ENCODE measurements at places on chromosomes 7 and 10.

DNA sequence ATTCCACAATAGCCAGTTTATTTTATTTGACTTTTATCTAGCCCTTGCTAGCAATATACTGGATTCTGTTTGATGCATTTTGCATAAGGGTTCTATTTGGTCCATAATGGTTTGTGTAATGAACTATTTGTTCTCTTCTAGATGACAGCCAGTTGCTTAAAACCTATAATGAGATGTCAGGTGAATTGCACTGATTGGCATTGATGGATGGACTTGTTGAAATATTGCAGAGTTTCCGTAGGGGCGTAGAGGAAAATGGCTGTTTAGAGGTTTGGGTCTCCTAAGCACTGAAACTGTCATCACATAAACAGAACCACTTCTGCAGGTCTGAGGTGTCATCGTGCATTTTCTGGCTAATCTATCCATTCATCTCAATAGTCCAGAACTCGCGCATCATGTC, 124.9 kb upstream of the HDAC9 start:
- no peak for DNase-seq

DNA sequence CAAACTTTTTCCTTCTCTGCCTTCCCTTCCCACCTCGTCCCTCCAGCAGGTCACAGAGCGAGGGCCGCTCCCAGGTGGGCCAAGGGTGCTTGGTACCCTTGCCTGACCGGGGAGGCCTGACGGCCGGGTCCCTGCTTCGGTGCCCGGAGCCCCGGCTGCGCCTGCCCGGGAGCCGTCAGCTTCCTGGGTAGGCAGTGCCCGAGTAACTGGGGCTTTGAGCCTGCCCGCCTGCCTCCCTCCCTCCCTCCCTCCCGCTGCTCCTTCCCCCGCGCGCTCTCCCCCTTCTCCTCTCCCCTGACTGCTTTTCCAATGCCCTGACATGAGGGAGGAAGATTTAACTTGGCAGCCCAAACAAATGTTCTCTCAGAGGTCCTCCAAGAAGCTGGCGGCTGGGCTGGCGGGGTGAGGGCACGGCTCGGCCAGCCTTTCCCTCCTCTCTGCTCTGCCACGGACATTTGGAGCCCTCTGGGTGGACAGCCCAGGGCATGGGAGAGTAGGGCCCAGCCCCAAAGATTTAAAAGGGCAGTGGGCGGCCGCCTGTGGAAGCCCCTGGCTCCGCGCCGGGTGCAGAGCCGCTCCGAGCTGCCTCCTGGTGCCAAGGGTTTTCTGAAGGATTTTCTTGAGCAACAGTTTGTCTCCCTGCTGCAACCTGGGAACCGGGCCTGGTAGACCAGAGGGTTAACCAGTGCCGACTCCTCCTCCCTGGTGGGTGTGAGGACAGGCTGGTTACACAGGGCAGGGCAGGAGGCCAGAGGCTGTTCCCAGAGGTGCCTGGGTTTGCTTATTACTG, 2.0 kb downstream of the ZMIZ1 start:
- no peak for DNase-seq

GRCh38 chr7:154620141-154620755, 382.7 kb downstream of the PAXIP1 start:
- no peak for DNase-seq

DNA sequence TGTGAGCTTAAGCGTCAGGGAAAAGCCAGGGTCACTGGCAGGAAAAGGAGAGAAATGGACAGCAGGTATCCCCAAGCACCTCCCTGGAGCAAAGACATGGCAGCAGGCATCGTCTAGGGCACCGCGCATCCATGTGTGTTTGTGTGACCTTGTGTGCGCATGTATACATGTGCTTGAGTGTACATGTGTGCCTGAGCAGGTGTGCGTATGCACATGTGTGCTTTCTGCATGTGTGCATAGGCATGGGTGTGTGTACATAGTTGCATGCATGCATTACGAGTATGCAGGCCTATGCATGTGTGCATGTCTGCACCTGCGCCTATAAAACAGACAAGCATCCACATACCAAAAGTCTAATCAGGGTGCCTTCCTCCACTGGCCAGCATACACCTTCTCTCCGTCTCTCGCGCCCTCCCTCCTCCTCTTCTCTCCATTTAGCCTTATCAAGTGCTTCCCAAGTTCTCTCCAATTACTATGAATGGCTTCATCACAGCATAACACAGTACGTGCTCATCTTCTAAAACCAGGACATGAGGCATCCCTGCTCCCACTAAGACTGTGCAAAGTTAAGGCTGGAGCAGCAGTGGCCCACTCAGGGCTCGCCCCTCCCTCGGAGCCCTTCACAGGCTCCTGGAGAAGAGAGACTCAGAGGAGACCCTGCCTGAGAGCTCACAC, 30.6 kb downstream of the RASGEF1A start:
- DNase-seq: no peak

DNA sequence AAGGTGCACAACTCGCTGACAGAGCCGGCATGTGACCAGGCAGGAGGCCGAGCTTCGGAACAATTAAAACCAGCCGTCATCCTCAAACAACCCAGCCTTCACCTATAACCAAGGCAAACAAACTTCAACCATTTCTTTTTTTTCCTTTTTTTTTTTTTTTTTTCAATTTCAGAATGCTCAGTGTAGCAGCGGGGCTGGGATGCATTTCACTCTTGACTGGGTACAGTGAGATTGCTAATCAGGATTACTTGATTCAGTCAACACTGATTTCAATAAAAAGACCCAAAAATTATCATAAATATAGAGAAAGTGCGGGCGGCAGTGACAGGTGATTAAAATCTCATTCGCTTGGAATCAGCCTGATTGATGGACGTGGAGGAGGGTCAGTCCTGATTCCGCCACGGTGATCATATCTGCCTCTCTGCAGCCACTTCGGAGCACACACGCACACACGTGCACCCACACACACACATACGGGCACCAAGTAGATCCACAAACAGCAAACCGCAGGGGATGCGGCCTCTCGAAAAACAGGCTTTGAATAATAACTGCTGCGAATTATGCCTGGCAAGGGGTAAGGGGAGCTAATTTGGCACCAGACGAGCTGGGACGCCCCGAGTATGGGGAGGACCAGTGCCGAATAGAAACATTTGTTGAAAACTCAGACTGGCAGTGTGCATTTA, 31.2 kb downstream of the EBF3 start:
- no peak for DNase-seq

- no peak for DNase-seq
Observed at GRCh38 chr7:26954951-26955350, 90.6 kb upstream of the SKAP2 start.

- DNase-seq: no peak
Observed at GRCh38 chr7:94511718-94512117, 2.1 kb downstream of the CASD1 start.

- DNase-seq: no peak
Observed at GRCh38 chr10:67477868-67478267, 218.1 kb downstream of the CTNNA3 start.

GRCh38 chr10:78130966-78131710, 97.5 kb downstream of the RPS24 start:
- no peak for DNase-seq

GRCh38 chr7:65968256-65969185, 13.5 kb downstream of the GUSB start:
- DNase-seq: no peak

DNA sequence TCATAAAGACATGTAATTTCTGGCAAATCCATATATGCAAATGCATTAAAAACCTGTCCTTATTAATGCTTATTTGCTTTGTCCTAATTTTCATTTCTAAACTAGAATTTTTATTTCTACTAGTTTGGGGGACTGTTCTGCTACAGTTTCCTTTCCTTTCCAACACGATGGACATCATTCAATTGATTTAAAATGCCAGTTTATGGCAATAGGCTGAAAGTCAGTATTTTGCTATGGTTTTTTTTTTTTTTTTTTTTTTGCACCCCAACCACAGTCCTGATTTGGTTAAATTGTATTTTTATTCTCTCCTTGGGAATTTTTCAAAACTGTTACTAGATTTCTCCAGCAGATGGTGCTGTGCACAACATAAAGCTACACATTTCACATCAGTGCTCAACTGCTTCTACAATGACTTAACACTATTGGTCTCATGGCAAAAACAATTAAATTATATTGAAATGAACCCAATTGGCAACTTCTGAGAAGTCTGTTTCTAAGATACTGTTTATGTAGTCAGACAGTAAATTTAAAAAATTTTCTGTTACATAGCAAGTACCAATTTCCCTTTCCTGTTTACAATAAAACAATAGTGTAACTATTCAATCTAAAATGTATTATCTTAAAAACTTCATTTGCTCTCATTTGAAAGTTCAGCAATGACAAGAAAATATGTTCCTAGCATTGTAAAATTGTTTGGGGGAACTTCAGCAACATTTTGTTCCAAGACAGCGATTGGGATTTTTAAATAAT, 193.8 kb upstream of the CCDC6 start:
- peak; percentile 51 for DNase-seq

DNA sequence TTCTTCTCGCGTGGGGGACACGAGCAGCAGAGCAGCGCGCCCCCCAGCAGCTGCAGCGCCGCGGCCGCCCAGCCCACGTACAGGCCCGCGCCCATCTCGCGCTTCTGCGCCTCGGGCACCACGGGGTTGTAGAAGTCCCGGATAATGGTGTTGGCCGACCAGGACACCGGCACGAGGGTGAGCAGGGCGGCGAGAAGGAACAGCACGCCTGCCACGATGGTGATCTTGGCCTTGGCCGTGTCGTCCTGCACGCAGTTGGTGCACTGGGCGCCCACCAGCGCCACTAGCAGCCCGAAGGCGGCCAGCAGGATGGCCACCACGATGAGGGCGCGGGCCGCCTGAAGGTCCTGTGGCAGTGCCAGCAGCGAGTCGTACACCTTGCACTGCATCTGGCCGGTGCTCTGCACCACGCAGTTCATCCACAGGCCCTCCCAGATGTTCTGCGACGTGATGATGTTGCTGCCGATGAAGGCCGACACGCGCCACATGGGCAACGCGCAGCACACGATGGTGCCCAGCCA, 529 bp downstream of the CLDN3 start:
- DNase-seq: no peak

DNA sequence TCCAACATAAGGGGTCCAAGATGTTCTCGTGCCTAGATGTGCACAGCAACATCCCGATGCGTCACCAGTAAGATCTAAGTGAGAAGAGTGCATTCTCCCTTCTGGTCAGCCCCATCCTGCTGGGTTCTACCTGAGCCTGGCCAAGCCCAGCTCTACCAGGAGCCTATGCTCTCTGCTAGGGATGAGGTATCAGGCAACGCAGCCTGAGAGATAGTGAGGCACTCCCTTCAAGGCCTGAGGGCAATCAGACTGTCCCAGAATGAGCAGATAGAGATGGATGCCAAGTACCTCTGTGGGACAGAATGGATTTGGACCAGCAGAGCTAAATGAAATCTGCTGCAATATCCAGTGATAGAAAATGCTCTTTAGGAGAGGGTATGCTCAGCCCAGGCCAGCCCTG, 26.7 kb downstream of the DDC start:
- no peak for DNase-seq

DNA sequence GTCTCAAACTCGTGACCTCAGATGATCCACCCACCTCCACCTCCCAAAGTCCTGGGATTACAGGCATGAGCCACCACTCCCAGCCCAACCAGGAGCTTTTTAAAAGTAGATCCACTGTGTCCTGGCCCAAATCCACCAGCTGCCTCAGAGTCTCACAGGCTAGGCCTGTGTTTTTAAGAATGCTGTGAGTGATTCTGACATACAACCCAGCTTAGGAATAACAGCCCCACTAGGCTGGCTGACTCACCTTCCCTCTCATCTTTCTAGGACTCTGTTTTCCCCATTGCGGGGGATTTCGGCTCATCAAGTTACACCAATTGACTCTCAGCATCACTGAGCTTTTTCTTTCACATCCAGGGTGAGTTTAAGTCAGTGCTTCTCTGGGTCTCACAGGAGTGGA, 207.6 kb downstream of the SKIDA1 start:
- DNase-seq: no peak

- DNase-seq: peak; percentile 47
Observed at GRCh38 chr10:43671659-43672531, 23.2 kb upstream of the ZNF32 start.

DNA sequence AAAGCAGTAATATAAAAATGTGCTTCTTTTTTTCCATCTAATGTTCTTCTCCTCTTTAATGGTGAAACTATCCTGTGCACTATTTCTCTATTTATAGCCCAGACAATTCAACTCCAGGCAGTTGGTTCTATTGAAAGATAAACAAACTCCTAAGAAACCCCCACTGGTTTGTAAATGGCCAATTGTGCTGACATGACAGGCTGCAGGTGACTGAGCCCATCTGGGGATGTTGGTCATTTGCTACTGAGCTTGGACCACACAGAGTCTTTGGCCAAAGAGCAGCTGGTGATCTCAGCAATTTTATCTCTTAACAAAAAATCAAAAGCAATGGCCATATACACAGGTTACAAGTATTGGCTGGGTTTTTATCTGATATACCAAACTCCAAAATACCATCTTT, 631.8 kb upstream of the CELF2 start:
- peak; percentile 29 for DNase-seq

GRCh38 chr7:100430493-100431285, 1.1 kb downstream of the MEPCE start:
- no peak for DNase-seq

DNA sequence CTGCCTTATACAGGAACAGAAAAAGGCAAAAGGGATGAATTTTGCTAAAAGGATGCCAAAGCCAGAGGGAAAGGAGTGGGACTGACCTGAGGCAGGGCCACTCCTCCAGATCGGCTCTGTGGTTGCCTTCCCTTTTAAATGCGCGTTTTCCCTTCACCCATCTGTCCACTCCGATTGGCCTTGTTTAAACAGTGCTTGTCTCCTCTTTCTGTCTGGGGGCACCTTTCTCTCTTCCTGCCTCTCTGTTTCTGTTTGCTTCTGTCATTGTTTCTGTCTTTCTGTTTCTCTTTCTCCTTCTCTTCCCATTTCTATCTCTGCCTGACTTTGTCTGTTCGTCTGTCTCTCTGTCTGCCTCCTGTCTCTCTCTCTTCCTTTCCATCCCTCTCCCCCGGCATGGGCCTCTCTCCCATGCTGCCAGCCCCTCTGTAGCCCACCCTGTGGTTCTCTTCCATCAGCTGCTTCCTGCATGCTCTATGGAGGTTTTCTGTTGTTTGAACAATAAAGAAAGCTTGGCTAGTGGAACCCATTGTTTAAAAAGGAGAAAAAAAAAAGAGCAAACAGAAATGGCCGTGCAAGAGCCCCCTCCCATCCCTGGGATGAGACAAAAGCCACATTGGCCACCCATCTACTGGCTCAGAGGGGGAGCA, 29.5 kb upstream of the HSPB1 start:
- no peak for DNase-seq

GRCh38 chr10:31698181-31698830, 230.3 kb downstream of the ARHGAP12 start:
- DNase-seq: no peak

GRCh38 chr10:132461683-132462231, 64.8 kb downstream of the PWWP2B start:
- no peak for DNase-seq

- no peak for DNase-seq
Observed at GRCh38 chr10:74612195-74612594, 214.2 kb upstream of the KAT6B start.

DNA sequence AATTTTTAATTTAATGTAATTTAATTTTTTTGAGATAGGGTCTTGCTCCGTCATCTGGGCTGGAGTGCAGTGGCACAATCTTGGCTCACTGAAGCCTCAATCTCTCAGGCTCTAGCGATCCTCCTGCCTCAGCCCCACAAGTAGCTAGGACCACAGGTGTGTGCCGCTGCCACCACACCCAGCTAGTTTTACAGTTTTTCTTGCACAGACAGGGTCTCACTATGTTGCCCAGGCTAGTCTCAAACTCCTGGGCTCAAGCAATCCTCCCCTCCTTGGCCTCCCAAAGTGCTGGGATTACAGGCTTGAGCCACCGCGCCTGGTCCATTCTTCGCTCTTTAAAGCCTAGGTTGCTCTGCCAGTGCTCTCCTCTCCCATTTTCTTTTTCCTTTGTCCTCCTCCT, 12.9 kb downstream of the CALML3 start:
- DNase-seq: no peak

GRCh38 chr7:4139656-4140625, 542.2 kb upstream of the FOXK1 start:
- no peak for DNase-seq

Data from NCI-H774 (cell line).